Hematopoietic multipotent progenitor cell (in vitro differentiated cells): ENCODE measurements at places on chromosomes 12 and 14.

DNA sequence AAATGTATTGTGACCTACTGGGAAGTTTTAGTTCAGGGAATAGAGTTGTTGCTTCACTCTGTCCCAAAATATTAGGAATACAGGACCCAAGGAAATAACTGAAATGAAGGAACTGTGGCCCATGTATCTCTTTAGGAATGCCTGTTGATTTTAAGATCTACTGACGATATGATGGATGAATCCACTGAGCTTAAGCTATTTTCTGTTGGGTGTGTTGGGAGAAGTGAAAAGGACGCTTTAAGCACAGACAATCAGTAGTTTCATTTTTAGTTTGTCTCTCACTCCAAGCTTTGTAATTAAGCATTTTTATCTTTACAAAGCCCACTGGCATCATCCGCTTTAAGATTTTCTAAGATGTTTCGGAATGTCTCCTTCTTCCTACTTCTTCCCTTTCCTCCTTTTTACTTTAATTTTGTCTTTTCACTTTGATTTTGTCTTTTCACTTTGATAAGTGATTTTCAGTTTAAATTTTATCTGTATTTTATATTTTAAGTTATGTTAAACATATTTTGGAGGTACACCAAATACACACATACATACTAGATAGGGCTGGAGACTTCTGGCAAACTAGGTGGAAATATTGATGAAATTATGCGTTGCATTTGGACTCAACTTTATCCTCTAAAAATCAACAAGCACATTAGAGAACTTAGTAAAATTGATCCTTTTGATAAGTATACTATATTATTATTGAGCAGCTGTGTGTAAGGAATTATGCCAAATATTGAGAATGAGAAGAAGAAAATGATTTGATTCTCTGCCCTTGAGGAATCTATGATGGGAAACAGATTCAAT lies 52.3 kb upstream of the USP44 start:
- no peak for DNase-seq

DNA sequence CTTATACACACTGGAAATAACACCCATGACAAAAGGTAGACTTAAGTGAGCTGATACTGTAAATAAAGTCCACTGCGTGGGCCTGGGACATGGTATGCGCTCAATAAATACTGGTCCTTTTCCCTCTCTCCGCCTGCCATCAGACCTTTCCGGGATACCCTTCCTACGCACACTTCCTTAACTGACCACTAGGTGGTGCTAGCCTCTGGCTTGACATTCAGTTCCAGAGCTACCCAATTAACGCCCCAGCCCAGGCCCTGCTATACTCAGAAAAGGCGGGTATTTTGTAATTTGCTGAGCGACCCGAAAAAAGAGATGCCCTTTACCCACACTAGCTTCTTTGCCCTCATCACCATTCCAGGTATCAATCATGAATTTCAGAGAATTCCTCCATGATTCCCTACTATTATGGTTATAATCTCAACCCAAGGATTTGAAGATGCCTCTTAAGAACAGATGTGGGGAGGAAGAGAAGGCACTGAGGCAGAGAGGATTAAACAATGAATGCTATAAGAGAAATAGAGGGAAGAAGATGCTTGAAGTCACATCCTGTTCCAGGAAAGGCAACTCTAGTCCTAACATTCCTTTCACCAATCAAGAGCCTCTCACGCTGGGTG lies 3.9 kb upstream of the LRP1 start:
- peak; percentile 50 for DNase-seq

DNA sequence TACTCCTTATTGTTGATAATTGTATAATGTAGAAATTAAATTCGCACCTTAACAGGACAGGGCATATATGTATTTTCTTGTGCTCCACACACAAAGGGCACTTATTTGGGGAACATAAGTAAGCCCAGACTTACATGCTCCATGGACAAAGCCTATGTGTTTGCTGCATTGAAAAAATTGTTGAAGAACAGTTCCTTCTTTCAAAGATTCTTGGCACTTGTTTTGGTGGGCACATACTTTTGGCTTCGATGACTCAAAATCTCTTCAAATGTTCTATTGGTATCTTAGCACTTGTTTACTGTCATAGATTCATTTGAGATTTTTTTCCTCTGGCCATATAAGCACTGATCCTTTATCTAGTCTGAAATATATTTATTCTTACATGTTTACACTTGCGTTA lies 1.4 kb upstream of the MAP4K5 start:
- no peak for DNase-seq

- DNase-seq, result no peak
Observed at GRCh38 chr12:127771546-127771945, 495.4 kb upstream of the TMEM132C start.

DNA sequence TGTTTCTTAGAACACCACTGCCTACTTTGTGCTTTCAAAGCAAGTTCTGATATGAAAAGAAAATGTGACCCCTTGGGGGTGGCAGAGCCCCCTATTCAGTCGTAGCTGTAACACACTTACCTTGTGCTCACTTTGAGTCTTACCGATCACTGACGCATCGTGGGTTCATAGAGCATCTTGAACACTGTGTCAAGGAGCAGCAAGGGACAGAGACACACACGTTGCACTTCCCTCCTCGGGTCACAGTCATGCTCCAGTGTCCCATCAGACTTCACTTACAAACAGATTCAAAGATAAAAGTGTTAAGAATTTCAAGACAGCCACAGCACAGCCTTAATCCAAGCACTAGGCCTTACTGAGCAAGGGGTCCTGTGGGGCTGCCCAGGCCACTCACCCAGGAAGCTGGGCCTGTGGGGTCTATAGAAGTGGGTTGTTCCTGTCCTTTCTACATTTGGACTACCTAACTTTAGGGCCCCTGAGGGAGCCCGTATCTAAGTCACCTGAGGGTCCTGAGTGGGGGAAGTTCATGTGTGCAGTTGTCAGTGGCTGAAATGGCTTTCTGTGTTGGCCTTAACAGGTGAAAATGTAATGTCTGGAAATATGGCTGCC lies 75.4 kb upstream of the BDKRB2 start:
- DNase-seq, result no peak

GRCh38 chr14:72646861-72647528 lies 246.9 kb downstream of the DPF3 start:
- no peak for DNase-seq

DNA sequence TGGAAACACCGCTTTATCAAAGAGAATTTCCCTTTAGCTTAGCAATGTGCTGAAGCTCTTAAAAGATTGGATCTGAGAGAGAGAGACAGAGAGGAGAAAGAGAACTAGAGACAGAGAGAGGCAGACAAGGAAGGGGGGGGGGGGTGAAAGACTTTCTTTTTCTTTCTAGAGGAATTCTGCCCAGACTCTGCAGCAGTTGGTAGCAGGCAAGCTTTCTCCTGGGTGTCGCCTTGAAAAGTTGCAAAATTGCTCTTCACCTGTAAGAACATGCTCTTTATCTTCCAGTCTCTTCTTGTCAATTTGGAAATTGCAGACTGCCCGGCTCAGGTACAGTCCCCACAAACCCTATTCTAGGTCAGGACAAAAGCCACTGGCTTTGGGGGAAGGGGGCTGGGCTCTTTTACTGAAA lies 2.9 kb upstream of the OTX2 start:
- no peak for DNase-seq

- no peak for DNase-seq
Observed at GRCh38 chr14:37625597-37626595, 30.5 kb downstream of the TTC6 start.

DNA sequence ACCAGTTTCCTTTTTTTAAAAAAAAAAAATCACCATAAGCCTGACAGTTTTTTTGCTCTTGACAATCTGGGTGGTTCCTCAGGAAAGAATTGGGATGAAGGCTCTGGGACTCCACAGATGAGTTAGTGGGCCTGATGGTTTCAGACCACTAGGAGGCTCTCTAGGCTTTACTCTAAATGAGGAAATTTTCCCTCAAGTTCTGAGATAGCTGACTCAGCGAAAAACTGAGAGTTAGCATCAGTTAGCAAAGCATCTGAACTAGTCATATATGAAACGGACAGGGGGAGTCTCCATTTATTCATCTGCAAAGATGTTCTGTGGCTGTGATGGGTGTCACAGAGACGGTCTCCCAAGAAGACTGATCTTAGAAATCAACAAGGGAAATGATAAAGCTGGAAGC lies 314.3 kb upstream of the OR4E1 start:
- no peak for DNase-seq

DNA sequence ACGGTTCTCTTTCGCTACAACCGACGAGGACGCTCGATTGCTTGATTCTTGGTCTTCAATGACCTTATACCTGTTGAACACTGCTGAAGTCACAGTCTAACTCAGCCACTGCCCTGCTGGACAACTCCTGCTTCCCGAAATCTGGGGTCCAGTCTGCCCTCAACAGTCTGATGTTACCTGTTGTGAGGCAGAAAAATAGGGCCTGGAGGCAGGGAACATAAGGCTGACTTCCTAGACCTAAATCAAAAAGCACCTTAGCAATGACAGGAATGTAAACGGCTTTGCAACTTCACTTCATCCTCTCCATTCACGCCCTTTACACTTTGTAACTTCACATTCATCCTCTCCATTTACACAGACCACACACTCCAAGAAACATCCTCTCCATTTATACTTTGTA lies 597 bp upstream of the GLTP start:
- DNase-seq, result no peak

DNA sequence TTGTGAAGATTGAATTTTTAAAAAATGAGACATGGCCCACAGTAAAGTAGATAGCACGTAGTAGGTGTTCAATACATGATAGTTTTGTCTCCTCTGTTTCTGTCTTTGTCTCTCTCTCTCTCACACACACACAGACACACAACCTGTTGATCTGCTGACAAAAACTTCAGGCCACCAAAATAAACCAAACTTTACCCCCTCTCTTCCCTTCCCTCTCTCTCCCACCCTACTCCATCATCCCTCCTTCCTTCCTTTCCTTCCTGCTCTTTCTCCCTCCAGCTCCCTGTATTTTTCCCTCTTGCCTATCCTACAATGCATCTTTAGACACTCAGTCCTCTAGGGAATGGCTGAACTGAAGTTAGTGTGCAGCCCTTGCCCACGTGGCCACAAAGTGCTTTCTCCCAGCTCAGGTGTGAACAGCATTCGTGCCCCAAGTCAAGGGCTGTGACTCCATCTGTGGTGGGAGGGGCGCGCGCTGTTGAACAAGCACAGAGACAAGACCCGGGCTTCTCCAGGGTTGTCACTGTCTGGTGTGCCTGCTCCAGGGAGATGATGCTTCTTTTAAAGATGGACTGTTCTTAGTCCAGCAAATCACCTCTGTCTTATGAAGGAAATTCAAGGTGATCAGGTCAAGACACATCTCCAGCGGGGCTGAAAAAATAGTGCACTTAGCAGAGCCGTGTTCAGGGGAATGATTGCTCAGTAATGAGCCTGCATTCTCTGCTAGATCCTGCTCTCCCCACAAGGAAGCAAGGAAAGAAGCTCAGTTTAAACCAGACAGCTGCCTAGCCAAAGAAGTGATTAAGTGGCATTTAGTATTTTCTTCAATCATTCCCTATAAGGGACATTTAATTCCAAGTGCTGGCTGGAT lies 75.3 kb downstream of the WSCD2 start:
- no peak for DNase-seq

DNA sequence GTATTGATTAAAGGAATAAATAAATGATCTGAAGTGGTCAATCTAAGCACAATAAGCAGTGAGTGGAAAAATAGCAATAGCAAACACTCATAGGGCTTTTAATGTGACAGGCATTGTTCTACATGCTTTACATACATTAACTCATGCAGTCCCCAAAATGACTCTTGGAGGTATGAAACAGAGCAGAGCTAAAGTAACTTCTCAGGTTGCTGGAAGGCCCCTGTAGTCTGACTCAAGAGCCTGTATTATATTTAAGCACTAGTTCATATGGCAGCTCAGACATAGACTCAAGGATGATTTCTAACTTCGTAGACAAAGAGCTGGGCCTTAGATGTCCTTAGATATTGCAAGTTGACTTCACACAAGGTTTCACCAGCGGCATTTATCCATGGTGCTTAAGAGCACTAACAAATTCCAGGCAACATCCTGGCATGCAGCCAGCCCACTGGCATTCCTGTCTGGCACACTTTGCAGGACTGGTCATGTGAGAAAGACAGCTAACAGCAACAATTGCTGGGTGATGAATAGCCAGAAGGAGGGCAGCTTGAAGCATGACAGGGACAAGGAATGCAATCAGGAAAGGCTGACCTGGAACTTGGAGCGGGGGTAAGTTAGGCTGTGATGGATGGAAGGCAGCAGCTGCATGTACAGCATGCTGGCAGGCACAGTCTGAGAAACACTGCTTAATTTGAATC lies 22.9 kb upstream of the KTN1 start:
- DNase-seq, result no peak

DNA sequence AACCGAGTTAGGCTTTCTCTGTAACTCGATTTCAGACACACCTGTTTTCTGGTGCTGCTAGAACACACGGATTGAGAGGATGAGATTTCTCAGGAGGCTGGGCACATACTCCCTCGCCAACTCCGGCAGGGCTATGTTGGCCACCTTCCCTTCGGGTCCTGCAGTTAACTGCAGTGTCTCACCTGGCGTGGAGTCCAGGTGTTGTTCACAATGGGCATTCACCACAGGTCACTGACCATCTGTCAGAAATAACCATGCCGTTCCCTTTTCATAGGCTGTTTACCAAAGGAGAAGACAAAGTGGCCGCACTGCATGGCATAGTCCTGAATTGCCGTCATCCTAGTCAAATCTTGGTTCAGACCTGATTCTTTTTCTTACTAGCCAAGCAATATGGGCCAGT lies 5.5 kb upstream of the KCNH3 start:
- DNase-seq, result no peak

DNA sequence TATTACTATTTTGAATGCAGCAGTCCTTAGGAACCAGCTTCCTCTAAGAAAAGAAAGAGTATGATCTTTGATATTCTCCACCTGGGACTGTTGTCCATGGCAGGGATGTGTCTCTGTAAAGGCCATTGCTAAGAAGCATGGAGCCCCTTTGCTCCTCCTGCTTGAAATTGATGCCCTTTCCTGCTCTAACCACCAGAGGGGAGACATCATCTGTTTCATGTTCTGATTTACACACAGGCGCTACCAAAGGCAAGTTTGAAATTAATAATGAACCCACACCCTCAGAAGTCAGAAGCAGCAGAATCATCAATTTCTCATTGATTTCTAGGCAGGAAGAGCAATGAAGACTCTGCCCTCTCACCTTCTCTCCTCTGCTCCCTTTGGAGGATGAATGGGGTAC lies 253.8 kb downstream of the RMST start:
- DNase-seq, result no peak

DNA sequence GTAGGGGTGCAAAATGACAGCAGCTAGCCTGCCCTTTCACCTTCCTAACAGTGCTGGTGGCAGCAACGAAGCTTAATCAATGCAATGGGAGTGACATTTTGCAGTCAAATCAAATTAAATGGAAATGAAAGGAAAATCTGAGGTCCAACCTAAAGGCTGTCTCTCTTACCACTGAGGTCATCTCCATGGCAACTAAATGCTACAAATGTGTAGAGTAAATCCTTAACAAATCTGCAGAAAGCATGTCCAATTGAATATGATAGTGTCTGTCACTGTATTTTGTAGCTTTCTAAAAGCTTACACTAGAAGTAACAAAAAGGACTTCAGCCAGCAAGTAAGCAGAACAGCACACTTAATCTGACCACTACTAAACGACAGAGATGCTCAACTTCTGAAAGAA lies 488.8 kb downstream of the BCAT1 start:
- DNase-seq, result no peak
